Suppressor macrophage treated with lipopolysaccharide for 4 hours (primary cell): ENCODE measurements at places on chromosomes 7 and 10.

DNA sequence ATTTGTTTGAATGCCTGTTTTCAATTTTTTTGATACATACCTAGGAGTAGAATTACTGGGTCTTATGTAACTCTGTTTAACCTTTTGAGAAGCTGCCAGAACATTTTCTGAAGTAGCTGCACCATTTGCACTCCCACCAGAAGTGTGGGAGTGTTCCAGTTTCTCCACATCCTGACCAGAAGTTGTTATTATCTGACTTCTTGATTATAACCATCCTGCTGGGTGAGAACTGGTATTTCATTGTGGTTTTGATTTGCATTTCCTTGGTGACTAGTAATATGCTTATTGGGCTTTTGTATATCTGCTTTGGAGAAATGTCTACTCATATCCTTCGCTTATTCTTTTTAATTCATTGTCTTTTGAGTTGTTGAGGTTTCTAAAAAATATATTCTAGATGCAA is 117.2 kb upstream of the GLCCI1 start:
- no peak for DNase-seq

DNA sequence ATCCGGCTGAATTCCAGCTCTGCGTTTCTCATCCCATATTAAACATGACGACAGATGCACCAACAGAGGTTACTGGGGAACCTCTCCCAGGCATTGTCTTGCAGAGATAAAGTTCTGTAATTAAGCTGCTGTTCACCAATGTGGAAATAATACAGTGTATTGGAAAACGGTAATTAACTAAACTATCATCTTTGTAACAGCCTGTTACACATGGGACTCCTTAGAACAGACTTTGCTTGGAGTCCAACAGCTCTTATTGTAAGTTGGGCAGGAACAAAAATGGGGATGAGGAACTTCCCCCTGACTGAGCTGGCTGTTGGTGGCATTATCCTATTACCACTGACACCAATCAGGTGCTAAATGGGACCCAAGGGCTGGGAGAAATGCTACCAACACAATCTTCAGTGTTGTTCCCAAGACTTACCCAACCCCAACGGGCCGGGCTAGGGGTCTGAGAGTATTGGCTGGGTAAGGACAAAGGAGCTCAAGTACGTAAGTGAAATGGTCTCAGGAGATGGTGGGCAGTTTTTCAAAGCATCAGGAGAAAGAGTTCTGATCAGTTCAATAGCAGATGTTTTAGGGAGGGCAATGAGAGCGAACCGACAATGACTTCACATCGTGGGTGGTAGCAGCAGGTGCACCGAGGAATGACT is 759.4 kb downstream of the GRID1 start:
- DNase-seq = no peak

GRCh38 chr10:131889755-131890154 is 11.1 kb upstream of the PPP2R2D start:
- no peak for DNase-seq

GRCh38 chr7:22843681-22844309 is 21.1 kb upstream of the TOMM7 start:
- DNase-seq = no peak

DNA sequence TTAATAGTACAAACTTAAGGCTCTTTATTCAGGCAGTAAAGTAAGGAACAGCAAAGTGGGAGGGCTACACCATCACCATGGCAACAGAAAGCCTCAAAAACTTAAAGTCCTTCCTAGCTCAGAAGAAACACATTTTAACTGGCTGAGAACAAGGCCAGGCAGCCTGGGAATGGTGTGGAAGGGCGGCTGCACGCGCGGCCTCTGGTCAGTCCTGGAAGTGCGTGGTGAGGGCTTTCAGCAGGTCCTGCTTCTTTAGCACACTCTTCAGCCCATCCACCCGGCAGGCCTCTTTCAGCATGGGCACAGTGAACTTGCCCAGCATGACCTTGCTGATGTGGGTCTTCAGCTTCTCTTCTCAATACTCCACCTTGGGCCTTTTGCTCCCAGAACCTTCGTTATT is 133.0 kb downstream of the CYP26A1 start:
- no peak for DNase-seq

- no peak for DNase-seq
These were observed 15.2 kb upstream of the KNDC1 start for GRCh38 chr10:133144771-133145170.

- DNase-seq = no peak
These were observed 5.8 kb downstream of the PITX3 start for GRCh38 chr10:102235598-102235920.

DNA sequence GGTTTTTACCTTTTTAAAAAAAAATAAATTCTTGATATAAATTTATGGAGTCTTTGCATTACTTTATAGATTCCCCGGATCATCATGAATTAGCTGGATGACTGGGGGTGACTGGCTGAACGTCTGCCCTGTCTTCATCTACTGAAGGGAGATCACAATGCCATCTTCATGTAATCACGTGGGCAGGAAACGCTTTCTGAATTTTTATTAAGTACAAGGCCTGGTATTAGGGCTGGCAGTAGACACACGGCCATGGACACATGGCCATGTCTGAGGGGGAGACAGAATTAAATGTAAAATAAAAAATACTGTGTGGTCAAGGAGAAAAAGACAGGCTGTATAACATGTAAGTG is 111.2 kb downstream of the VIPR2 start:
- DNase-seq = no peak

- no peak for DNase-seq
These were observed 174.2 kb downstream of the PTN start for GRCh38 chr7:137169282-137169698.

DNA sequence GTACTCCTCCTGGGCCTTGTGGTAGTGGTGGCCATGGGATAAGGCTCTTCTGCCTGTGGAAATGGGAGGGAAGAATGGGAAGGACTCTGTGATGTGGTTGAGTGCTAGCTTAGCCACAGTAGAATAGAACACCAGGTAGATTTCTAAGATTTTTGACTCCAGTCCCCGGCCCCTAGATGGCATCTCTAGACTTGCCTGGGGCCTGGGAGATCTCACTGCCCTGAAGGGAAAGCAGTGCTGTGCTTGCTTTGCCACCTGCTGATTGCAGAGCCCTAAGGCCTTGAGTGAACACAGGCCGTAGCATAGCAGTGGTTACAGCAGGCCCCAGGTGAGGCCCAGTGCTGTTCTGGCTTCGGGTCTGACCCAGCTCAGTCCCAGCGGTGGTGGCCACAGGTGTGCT is 252.0 kb downstream of the TCF7L2 start:
- DNase-seq = no peak

- peak; percentile 79 for DNase-seq
These were observed 27.2 kb downstream of the CHST15 start for GRCh38 chr10:124066126-124066700.

- peak; percentile 93 for DNase-seq
These were observed at the start of gene NSUN6 for GRCh38 chr10:18651324-18652007. Gene NSUN6 (minus strand): TSS chr10:18651587. CDS start chr10:18651203, 384 bp downstream.

DNA sequence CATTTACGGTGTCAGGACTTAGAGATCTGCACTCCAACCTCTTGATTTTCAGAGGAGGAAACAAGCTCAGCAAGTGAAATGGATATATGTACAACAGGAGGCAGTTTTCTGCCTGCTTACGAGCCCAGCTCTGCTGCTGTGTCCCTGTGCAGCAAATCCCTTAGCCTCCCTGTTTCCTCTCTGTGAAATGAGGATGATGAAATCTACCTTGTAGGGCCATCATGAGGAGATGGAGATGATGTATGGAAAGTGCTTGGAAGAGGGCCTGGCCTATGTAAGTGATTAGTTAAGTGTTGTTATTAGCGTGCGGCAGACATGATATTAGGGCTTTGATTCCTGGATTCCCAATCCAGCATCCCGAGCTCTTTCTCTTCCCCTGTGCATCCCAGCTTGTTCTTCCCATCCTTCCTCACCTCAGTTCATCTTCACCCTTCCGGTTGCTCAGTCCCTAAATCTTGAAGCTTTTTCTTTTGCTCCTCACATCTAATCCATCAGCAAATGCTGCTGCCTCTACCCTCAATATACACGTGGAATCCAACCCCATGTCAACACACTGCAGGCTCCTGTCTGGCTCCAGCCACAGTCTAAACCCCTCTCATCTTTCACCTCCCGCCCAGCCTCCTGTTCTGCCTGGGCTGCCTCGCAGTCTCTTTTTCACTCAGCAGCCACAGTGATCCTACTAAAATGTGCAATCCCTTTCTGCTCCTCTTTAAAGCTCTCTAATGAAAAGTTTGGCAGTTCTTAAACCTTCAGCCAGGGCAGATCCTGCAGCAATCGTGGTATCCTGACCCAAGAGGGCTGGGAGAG is 113.8 kb downstream of the MARCHF5 start:
- no peak for DNase-seq

DNA sequence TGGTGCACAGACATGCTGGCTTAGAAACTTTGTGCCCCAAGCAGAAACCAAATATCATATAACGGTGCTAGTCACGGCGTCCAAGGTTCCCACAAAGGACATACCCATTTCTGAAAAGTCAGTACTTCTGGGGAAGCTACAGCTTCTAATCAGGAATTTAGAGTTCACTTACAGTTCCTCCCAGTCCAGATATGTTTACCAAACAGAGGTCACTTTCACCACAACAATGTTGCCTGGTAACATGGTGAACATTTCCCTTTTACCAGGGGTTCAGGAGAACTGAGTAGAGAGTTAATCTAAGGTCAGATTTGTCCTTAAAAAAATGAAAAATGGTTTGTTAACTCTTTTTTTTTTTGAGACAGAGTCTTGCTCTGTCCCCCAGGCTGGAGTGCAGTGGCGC is 265.9 kb upstream of the MKLN1 start:
- DNase-seq = no peak

DNA sequence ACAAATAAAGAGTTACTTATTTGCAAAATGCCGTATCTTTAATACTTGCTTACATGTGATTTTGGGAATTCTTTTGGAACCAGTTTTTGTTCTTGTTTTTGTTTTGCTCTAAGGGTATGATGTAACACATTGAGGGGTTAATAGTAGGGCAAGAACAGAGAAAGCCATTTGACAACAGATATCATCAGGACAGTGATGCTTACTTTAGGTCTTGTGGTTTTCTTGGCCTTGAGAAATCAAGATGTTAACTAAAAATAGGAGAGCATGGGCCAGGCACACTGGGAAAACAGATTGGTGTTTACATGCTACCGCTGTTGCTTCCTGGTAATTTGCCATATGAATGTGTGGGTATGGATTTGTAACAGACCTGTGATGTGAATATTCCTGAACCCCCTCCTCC is 3.7 kb downstream of the SAMD8 start:
- DNase-seq = peak; percentile 57

- DNase-seq = no peak
These were observed 139.3 kb downstream of the C1GALT1 start for GRCh38 chr7:7321681-7322080.

GRCh38 chr7:154837087-154837486 is 165.8 kb downstream of the PAXIP1 start:
- no peak for DNase-seq

DNA sequence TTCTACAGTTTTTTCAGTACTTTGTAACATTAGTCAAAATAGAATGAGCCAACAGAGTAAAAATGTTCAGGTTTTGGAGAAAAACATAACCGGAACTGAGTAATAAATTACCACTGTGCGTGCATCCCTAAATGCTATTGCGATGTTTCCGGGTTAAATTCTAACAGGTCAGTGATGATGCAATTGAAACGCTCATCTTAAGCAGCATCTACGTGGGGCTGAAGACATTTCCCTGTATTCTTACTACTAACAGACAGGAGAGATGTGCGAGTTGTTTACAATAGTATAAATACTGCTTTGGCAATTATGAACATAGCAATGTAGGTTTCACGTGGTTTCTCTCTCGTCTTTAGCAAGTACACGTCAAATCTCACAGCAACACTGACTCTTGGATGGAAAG is 149.4 kb downstream of the USP6NL start:
- no peak for DNase-seq

DNA sequence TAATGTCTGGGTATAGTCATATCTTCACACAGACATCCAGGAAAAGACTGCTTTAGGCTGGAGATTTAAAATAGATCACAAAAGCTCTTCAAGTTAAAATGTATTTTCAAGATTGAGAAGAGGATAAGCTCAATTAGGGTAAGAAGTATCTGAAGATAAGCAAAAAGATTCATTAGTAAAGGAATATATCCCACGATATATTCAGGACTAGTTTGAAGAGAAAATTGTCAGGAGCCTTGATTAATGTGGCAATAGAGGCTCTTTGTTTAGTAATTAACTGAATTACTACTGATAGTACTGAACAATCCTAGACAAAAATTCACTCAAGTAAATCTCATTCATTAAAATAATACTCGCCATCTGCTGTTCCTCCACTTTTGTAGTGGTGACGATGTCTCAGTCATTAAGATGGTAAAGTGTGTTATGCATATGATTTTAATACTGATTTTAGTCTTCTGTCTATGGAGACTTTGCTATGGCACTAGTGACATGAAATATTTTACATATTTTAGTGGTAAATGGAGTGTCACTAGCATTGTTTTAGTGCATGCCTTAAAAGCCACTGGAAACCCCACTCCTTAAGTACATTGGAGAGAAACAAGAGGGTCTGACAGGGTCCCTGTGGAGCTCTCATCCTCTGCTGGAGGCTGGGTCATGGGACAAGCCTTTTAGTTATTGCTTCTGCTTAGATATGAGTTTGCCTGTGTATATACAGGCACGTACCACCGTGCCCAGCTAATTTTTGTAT is 32.8 kb downstream of the INPP5F start:
- DNase-seq = no peak

DNA sequence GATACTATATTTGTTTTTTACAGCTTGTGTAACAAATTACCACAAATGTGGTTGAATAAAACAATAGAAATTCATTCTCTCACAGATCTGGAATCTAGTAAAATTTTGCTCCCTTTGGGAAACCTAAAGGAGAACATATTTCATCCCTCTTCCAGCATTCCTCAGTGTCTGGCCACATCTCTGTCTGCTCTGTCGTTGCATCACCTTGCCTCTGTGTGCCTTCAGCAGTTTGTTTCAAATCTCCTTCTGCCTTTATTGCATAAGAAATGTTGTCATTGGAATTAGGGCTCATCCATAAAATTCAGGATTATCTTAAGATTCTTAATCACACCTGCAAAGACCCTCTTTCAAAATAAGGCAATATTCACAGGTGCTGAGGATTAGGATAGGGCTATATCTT is 14.5 kb downstream of the OR2A14 start:
- no peak for DNase-seq

DNA sequence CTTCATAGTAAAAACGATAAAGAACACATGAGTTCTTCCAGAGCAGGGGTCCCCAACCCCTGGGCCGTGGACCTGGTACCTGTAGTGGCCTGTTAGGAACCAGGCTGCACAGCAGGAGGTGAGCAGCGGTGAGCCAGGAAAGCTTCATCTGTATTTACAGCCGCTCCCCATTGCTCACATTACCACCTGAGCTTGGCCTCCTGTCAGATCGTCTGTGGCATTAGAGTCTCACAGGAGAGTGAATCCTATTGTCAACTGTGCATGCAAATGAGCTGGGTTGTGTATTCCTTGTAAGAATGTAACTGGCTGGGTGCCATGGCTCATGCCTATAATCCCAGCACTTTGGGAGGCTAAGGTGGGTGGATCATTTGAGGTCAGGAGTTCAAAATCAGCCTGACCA is 229.5 kb downstream of the CNTNAP2 start:
- DNase-seq = no peak

- peak; percentile 87 for DNase-seq
These were observed 26.5 kb upstream of the NUB1 start for GRCh38 chr7:151315038-151315655.

GRCh38 chr7:74412603-74413002 is 41.1 kb upstream of the GTF2IRD1 start:
- no peak for DNase-seq
